Muscle of back (tissue), 13 donors: ENCODE measurements at places on chromosomes 11 and 22. TPM values are rescaled to one million over a fixed set of nuclear protein-coding genes. Genes with fewer than 3 reads are reported as not detected.

Gene MLC1
- 0.82 TPM for polyA plus RNA-seq

Gene FOLR2
- 20.8 TPM for polyA plus RNA-seq

- no peak for DNase-seq
Measured at GRCh38 chr22:23226497-23226850, 46.2 kb downstream of the BCR start.

Gene CHRM1
- polyA plus RNA-seq = 0.05 TPM

DNA sequence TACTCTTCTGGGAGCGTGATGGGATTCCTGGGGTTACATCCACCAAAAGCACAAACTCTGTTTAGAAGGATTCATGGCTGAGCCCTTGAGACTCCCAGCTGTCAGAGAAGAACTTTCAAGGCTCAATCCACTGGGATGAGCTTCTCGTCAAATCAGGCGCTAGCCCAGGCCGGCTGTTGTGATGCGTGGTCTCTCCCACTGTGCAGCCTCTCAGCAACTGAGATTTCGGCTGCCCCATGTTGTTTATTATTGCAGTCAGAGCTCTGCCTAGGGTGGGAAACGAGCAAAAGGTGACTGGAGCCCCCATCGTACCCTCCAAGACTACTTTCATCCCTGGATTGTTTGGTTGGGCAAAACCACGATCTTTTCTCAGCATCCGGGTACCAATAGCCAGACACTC is 251.6 kb downstream of the ETS1 start:
- no peak for DNase-seq
